Osteoblast (primary cell): ENCODE measurements at places on chromosomes 1 and 21. TPM values are rescaled to one million over a fixed set of nuclear protein-coding genes. Genes with fewer than 3 reads are reported as not detected.

- DNase-seq, result no peak
Measured at GRCh38 chr1:202794051-202794740, 14.0 kb downstream of the KDM5B start.

- peak; percentile 57 for DNase-seq
Measured at GRCh38 chr1:5770981-5771765, 221.1 kb downstream of the NPHP4 start.

DNA sequence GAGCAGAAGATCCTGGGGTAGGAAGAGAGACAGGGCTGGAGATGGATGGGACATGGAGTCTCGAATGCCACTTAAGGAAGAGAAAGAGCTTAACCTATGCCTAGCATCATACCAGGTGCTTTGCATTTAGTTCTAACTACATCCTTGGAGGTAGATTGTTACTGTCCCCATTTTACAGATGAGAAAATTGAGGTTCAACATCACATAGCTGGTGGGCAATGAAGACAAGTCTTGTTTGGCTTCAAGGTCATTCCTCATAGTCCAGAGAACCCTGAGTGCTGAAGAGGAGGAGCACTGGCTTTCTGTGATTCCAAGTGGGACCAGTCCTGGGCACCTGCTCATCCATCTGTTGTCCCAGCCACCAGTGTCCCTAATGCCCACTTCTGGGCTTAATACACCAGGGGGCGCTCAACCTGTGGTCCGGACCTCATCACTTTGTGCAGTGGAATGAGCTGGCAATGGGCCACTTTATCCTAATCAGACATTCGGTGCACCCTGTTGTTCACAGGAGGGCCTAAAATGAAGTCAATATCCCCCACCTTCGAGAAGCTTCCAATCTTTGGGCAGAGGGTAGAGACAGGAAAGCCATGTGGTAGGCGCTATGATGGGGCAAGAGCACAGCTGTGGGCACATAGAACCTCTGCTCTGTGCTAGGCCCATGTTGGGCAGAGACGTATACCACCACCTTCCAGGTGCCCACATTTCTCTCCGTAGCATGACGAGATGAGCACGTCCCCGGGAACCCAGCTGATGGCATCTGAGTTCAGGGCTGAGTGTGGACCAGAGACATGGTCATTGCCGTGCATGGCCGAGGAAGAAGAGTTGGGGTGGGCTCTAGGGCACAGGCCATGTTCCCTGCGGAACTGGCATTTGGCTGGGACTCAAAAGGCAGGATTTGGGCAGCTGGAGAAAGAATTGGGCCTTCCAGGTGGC lies 9.2 kb downstream of the RPS6KA1 start:
- DNase-seq, result peak; percentile 85

DNA sequence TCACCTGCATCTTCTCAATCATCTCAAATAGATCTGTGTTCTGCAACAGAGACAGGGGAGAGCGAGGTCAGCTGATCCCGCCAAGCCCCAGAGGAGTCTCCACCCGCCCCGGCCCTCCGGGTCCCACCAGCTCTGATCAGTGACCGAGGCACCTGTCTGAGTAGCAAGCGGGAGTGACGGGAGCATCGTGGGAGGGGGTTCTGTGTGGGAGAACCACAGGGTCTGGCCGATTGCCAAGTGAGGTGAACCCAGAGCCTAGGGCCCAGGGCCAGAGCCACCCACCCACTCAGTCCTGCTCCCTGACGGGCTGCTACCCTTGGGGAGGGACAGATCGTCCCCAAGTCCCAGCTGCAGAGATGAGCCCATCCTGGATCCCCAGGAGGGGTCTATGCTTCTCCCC lies 49.1 kb downstream of the RAP1GAP start:
- no peak for DNase-seq

- DNase-seq, result no peak
Measured at GRCh38 chr1:61293986-61294504, 211.7 kb downstream of the NFIA start.

GRCh38 chr1:55747408-55747841 lies 532.3 kb upstream of the USP24 start:
- no peak for DNase-seq

- peak; percentile 85 for DNase-seq
Measured at GRCh38 chr1:21238141-21238800, 52.0 kb downstream of the ECE1 start.

DNA sequence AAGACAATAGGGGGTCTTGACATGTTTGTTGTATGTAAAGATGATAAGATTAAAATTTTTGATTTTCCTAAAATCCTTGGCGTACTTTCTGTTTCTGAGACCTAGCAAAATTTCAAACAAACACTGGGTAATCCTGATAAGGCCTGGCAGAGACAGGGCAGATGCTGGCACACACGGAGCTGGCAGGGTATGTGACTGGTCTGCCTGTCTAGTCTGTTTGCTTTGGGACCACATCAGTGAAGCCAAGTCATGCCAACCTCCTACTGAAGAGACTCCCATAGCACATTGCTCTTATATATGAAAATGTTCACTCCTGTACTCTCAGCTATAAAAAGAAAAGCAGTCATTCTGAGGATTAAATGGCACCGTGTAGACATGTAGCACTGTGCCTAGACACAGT lies 14.1 kb downstream of the TOR3A start:
- DNase-seq, result no peak

- DNase-seq, result peak; percentile 36
Measured at GRCh38 chr1:27934818-27935549, at the start of gene SMPDL3B. SMPDL3B (plus strand) TSS chr1:27935000; CDS start chr1:27935184, 184 bp downstream.

DNA sequence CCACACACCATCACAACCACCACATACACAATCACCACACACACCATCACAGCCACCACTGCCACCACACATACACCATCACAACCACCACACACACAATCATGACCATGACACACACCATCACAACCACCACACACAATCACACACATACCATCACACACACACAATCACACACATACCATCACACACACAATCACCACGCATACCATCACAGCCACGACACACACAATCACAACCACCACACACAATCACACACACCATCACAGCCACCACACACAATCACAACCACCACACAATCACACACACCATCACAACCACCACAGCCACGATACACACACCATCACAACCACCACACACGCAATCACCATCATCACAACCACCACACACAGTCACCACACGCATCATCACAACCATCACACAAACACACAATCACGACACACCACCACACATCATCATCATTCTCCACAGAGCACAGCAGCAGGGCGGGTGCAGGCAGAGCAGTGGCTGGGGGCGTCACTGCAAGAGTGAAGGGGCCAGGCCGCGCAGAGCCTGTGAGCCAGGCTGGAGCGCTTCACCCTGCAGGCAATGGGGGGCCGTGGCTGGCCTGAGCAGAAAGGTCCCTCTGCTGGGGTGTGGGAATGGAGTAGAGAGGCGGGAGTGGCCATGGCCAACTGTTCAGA lies 32.6 kb downstream of the CDCP2 start:
- DNase-seq, result no peak

DNA sequence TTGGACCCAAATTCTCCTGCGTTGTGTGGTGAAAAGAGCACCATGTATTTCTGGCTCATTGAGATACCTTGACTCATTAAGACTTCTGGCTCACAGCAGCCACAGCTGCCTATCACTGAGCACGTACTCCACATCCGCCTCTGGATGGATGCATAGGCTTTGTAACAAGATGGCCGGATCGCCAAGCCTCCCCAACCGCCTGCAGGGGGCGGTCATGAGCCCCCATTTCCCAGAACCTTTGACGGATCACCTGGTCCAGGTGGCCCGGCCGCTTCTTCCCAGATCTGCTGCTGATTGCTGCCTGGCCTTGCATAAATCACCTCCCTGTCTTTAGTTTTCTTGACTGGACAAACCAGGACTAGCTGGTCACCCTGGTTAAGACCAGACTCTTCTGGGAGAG lies 156.5 kb upstream of the KLHDC7A start:
- DNase-seq, result no peak

DNA sequence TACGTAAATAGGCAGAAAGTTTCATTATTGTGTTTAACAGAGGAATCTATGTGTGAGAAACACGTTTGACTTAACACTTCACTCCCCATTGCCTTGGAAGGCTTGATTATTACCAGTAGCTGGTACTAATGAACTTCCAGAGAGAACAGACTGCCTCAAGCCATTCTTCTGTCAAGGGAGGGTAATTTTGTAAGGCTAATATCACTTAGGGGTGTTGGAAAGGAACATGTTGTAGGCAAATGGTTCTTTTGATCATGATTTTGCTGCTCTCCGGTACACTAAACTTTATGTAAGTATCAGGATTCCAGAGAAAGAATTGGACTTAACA lies 1.8 kb downstream of the LAMC1 start:
- DNase-seq, result peak; percentile 57

- DNase-seq, result no peak
Measured at GRCh38 chr1:92544756-92545165, 58.0 kb upstream of the GFI1 start.

DNA sequence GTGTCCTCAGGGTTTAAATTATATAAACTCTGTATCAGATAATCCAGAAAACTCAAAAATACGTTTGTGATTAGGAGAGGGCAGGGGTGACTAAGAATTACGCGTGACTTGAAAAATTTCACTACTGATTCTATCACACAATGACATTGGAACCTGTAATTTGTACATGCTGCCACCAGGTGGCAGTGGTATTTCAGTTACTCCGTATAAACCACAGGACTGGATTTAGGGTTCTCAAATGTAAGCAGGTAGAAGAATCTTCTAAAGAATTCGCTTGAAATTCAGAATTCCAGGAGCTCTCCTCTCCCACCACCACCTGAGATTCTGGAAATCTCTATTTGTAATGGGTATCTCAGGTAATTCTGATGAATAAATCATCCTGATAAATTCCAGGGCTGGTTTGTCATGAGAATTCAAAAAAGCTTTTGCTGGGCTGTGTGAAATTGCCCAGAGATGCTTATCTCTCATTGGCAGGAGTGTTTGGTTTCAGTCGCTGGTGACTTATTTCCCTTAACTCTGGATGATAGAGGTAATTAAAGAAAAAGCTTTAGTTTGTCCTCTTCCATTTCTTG lies 1.7 kb upstream of the KRTAP7-1 start:
- DNase-seq, result no peak

PODN gene
- 43.3 and 52.8 TPM in 2 replicates for total RNA-seq

KAZN gene
- total RNA-seq, result 9.0 and 10.3 TPM in 2 replicates

C1orf74 gene
- 2.5 and 3.5 TPM in 2 replicates for total RNA-seq
